ENCODE measurements at places on chromosomes 5 and 9.

GRCh38 chr9:4489919-4490704, at the start of gene SLC1A1:
TSS of gene SLC1A1 (plus strand) at chr9:4490468. CDS start at chr9:4490680, 212 bp downstream.
- DNase-seq = peak; percentile 78

DNA sequence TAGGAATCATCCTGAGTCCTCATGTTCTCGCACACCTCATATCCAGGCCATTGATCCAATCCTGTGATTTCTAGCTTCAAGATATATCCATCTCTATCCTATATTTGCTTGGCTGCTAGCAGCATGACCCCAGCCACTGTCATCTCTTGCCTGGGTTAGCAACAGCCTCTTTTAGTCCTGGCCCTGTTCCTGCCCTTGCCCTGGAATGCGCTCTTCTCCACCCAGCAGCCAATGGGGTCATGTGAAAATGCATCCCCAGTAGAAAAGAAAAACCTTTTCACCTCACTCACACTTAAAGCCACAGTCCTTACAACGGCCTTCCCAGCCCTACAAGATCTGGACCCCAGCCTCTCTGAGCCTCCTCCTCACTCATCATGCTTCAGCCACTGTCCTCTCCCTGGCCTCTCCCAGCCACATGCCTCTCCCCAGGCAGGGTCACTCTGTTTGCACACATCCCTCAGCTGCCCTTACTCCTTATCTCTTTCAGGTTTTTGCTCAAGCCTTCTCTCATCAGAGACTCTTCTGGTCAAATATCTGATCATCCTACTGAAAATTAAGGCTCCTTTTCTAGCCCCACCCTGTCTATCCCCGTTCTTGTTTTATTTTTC, 34.3 kb upstream of the NR3C1 start:
- DNase-seq = no peak

DNA sequence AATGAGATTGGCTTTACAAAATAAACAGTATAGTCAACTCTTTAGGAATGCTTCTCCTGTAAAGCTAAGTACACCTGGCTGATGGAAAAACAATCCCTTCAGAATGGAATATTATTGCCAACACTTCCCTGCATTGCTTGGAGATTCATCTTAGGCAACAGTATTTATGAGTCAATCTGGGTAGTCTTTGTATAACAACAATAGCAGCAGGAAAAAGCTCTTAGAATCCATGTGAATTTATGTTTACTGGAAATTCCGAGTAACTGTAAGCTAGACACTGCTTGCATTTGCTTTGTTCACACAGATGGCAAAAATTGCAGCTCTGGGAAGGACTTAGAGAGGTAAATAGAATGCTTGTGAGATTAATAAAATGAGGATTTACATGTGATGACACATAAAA, 101.7 kb upstream of the NTRK2 start:
- no peak for DNase-seq

- DNase-seq = no peak
Observed at GRCh38 chr9:86639899-86640379, 285.7 kb upstream of the TUT7 start.

DNA sequence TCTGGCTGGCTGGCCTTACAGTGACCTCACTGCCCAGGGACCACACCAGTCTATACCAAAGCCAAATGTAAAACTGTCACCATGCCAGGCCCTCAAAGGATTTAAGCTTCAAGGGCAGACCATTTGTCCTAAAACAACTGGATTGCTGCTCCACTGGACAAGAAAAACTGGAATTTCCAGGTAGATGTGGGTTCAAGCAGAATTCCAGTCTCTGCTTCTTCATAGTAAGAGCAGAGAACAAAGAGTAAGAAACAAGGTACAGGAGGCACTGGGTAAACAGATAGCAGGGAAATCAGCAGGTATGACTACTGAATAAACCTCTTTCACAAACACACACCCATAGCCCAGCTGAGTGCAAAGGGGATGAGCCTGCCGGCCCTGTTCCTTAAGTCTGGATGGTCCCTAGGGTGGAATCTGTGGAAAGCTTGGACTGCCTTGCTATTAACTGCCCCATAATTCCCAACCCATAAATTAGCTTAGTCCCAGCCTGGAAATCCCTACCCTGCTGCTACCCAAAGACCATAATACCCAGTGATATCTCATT, 5.5 kb downstream of the B4GALT1 start:
- DNase-seq = peak; percentile 61

- no peak for DNase-seq
Observed at GRCh38 chr5:120228262-120229031, 235.7 kb upstream of the PRR16 start.

GRCh38 chr5:51047369-51047768, 335.9 kb upstream of the ISL1 start:
- DNase-seq = no peak

GRCh38 chr9:135797507-135798262, 95.7 kb downstream of the KCNT1 start:
- peak; percentile 87 for DNase-seq

GRCh38 chr9:73149371-73150067, 2.1 kb upstream of the ANXA1 start:
- no peak for DNase-seq

DNA sequence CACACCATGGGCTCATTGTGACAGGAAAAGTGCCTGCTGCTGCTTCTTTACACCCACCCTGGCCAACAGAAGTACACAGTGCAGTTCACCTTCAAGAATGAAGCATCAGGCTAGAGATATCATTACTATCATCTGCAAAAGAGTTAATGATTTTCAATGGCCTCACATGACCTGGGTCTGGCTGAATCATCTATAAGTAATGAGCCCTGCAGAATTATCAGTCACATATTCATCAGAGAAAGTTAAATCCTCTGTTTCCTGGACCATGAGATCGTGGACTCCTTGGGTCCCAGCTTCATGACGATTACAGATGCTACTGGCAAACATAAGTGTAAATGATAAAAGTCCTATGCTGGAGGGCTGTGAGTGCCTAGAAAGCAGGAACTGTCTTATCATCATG, 8.3 kb downstream of the BAG1 start:
- DNase-seq = no peak

DNA sequence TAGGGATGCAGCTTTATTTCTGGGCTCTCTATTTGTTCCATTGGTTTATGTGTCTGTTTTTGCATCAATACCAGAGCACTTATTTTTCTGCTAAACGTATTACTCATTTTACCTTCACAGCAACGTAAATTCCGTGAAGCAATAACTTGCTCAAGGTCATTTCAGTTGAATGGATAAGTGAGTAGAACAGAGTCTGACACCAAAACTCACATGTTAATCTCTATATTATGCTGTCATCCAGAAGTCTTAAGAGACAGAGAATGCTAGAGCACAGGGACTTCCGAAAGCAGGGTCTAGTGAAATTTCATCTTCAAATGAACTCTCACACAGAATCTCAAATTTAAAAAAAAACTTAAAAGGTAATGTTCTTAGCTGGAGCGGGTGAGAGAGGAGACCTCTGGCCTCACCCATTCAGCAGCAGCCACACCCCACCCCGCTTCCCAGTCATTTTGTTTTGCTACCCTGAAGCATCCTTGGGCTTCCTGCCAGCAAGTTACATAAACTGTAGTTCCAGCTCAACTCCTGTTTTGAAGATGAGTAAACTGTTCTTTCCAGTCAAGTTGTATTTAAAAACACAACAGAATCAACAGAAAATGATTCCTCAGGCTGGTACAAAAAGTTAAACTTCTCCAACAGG, 69.3 kb downstream of the TRIM36 start:
- no peak for DNase-seq

- no peak for DNase-seq
Observed at GRCh38 chr9:121637713-121638220, 13.7 kb upstream of the DAB2IP start.

DNA sequence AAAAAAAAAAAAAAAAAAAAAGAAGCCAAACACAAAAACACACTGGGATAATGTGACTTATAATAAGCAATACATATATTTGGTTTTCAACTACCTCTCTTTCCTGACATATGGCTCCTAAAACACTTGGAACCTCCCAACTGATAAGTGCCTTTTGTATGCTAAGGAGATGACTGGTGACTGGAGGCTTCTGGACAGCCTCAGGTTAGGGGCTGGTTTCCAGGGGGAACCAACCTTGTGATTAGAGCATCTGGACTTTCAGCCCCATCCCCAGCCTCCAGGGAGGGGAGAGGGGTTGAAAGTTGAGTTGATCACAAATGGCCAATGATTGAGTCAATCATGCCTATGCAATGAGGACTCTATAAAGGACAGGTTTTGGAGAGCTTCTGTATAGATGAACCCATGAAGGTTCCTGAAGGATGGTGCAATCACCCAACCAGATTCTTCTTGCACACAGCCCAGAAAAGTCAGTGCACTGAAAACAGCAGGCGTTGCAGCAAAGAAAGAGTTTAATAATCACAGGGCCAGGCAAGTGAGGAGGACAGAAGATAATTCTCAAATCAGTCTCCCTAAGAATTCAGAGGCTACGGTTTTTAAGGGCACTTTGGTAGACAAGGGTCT, 276.7 kb downstream of the AUH start:
- DNase-seq = no peak

DNA sequence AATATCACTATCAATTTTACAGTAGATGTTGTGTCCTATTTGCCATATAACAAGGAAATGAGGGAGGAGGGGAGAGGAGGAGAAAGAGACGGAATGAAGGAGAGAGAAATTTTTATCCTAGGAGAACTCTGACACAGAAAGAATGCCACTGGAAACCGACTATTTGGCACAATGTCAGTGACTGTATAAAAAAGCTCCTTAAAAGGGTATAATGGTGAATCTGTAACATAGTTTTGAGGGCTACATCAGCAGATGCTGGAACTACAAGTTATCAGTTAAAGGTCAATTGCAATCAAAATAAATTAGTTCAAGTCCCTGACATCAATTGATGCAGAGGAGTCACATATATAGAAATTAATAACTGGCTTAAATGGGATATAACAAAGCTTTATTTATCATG, 5.7 kb downstream of the EDIL3 start:
- DNase-seq = no peak

- DNase-seq = peak; percentile 51
Observed at GRCh38 chr5:57834829-57835608, 352.4 kb upstream of the ACTBL2 start.

- DNase-seq = no peak
Observed at GRCh38 chr5:23389291-23390101, 117.9 kb upstream of the PRDM9 start.

GRCh38 chr5:86837610-86838009, 219.9 kb downstream of the COX7C start:
- DNase-seq = no peak

DNA sequence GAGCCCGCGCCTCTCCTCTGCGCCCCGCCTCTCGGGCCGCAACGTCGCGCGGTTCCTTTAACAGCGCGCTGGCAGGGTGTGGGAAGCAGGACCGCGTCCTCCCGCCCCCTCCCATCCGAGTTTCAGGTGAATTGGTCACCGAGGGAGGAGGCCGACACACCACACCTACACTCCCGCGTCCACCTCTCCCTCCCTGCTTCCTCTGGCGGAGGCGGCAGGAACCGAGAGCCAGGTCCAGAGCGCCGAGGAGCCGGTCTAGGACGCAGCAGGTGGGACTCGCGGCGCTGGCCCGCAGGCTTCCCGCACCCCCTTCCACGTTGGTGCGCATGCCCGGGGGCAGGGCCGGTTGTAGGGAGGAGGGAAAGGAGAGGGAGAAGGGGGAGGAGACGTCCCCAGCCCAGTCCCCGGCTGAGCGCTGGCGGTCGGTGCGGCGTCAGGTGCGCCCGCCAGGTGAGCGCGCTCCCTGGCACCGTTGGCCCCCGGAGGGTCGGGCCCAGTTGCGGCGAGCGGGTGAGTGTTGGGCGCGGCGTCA, at the start of gene OCLN:
TSS of gene OCLN (plus strand) at position 400 of the 532 bp plus-strand sequence. CDS start 11,455 bp downstream, outside the sequence.
- DNase-seq = peak; percentile 75

DNA sequence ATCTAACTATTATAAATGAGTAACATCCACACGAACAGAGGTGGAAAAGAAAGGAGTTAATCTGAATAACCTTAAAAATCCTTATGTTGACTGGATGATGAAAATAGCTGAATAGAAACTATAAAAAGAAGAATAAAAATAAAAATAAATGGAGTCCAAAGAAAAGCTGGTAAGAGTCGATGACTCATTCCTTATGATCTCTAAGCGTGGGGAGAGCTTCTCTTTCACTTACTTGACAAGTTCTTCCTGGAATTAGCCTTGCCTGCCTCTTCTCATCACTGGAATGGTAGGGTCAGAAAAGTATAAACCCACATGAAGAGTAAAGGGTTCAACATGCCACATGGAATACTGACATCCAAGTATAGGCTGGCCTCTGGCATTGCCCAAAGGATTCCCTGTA, 477.0 kb upstream of the RGMB start:
- DNase-seq = no peak

GRCh38 chr5:78627766-78628165, 20.8 kb downstream of the LHFPL2 start:
- no peak for DNase-seq

- no peak for DNase-seq
Observed at GRCh38 chr9:129677456-129677855, 12.0 kb downstream of the PRRX2 start.

GRCh38 chr5:106860398-106861044, 810.2 kb downstream of the EFNA5 start:
- no peak for DNase-seq

GRCh38 chr9:135718616-135719015, 16.6 kb downstream of the KCNT1 start:
- no peak for DNase-seq

DNA sequence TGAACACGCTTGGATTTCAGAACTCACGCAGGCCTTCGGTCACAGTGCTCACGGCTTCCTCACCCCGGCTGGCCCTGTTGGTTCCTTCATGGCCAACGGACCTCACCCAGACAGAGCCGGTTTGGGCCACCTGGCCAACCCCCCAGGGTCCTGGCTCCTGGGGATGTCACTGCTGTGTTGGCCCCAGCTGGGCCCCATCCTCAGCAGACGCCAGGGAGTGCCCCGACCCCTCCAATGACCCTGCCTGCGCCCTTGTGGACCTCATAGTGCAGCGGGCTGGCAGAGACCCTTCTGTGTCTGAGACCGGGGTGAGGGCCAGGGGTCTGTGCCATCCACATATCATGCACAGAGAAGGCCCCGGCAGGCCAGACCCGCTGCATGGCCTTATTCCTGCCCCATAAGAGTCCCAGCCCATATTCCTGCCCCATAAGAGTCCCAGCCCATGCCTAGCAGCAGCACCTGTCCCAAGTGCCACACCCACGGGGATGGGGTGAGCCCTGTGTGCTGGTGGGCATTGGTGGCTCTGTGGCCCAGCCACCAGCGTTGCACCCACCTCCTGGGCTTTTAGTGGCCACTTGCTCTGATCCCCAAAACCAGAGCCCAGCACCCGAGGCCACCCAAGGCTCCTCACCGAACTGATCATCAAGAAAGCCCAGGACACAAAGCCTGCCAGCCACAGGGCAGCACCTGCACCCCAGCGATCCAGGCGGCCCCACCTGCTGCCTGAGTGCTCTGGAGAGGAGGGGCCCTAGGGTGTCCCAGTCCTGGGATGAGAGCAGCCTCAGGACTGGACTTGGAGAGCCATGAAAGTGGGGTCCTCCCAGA, 1.3 kb upstream of the LPCAT1 start:
- DNase-seq = peak; percentile 14

Measured in D341Med (cell line).